ENCODE measurements at places on chromosomes 5 and 9. TPM values are rescaled to one million over a fixed set of nuclear protein-coding genes. Genes with fewer than 3 reads are reported as not detected.
A peak's percentile ranks its signal among the peaks of the same experiment; 100 is the strongest.

- DNase-seq = no peak
These were observed 776 bp upstream of the RANBP17 start for GRCh38 chr5:170860818-170861666.

DNA sequence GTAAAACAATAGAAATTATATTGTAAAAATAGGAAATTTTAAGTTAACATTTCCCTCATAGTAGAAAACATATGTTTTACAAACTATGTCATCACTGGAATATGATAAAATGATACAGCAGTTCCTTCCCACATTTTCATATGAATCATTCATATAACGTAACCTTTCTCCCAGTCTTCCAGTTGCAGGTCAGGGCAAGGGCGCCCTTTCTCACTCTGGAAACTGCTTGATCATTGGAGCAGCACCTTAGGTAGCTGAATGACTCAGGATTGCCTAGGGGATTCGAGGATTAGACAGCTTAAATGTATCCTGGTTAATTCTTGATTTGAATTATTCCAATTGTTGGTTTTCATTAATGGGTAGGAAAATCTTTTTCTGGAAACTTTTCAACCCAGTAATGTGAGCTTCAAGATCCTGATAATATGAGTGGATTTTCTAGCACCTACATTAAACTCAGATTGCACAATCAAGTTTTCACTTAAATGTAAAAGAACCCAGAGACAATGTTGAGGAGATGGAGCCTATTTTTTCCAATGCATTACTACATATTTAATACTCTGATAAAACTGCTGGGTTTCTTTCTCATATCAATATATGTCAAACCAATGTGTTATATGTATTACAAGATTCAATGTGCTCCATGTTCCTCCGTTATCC is 32.6 kb upstream of the ANXA1 start:
- DNase-seq = peak; percentile 29

DNA sequence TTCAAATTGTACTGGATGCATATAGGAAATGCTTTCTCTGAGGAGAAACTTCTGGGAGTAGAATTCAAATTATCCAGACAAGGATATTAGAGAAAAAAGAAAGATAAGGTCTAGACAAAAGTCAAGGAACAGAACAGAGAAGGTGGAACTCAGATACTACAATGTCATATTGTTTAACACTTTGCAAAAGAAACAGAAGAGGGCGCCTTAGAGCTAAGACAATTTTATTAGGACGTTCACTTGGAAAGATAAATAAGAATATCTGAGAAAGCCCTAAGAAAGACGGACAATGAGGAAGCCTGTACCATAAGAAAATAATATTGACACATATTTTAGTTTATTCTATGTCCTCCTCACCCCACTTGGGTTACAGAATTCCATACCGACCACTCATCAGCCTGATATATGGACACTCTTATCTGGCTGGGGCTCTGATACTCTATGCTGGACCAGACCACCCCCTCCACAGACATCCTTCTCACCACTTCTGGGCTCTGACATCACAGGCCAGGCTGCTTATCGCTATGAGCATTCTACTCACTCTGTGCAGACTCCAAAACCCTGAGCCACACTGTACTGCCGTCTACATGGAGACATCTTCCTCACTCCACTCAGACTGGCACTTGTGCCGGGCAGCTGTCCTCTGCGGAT is 9.1 kb upstream of the AK3 start:
- peak; percentile 65 for DNase-seq

GRCh38 chr5:132266836-132267160 is 9.3 kb downstream of the PDLIM4 start:
- no peak for DNase-seq

GRCh38 chr9:121989010-121989409 is 104.1 kb downstream of the TTLL11 start:
- no peak for DNase-seq

DNA sequence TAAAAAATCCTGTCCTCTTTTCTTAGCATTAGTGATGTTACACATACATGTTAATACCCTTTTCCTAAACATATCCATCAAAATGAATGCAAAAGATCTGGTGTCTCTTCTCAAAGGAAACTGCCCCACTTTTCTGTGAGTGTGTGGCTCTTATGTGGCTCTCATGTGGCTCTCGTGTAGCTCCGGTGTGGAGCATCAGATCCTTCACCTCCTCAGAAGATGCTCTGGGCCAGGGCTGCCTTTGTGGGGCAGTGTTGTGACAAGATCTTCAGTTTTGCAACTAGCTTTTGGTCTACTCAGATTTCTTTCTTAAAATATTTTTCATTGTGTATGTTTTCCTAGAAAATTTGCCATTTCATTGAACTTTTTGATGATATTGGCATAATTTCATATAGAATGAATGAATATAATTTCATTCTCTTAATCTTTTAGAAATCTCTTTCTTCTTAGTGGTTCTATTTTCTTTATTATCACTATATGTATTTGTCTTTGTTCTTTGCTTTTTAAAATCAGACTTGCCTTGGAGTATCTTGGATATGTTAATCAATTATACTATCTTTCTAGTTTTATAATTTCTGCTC is 19.4 kb downstream of the GARNL3 start:
- peak; percentile 55 for DNase-seq

- no peak for DNase-seq
These were observed 4.0 kb upstream of the CLPTM1L start for GRCh38 chr5:1348986-1349245.

GRCh38 chr9:73995836-73996235 is 501.3 kb upstream of the RORB start:
- DNase-seq = no peak

DNA sequence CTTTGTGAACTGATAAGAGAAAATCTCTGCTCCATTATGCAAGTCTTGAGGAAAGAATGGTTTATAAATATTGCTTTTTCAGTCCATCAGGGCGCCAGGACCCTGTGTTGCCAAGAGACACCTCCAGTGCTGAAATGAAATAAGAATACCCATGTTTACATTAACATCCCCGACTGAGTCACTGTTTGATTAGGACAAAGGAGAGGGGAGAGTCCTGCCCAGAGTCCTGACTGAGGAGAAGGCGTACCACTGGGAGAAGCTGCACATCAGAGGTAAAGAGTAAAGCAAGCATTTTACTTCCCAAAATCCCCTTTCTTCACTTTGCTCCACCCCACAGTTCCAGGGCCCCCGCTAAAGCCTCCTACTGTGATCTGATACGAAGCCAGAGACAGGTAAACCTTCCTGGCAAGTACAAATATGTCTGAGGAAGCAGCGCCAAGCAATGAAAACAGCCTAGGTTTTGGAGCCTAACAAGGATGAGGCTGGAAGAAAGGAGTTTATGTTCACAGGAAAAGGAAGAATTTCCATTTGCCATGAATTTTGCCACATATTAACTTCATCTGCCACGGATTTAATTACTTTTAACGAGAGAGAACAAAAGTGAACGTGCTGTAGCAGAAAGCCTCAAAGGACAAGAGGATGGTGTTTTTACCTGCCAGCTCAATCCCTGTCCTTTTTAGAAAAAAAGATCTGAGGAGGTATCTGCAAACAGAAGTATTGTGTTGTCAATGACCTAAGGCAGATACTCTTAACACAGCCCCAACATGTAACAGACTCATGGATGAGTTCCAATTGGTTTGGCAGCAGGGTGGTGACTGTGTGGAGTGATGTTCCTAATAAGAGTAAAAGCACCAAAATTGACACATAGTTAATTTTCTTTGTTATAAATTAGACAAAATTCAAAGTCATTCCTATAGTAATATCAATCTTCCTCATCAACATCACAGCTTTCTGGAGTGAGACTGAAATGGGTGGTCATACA is 209.4 kb upstream of the TLE4 start:
- DNase-seq = no peak

DNA sequence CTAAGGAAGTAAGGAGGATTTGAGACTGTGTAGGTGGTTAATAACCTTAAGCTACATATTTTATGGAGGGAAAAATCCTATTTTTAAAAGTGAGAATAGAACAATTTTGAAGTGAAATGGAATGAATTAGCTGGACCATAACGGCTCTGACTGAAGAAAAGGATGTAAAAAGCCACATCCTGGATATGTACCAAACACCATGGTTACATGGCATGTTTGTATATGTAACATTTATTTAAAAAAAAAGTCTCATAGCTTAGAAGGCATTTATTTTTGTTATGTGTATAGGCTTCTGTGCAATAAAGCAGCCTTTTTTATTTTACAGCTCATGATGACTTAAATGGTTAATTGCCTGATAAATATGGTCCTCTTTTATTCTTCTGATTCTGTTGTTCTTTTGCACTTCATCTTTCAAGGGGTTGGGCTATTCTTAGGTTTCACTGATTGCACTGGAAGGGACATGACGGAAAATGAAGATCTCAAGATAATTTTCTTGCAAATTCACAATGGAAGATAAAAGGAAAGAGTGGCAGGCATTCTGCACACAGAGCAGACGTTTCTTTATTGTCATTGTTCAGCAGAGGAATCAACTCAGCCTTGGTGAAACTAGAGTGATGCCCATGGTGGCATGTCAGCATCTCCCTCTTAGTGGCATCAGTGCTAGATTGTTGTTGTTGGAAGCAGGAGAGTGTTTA is 63.1 kb downstream of the DOCK8 start:
- DNase-seq = no peak

GRCh38 chr5:147539053-147539452 is 29.2 kb upstream of the DPYSL3 start:
- DNase-seq = peak; percentile 59

GRCh38 chr5:73434461-73434860 is 14.1 kb downstream of the FOXD1 start:
- no peak for DNase-seq

- peak; percentile 65 for DNase-seq
These were observed 161.0 kb upstream of the ZNF618 start for GRCh38 chr9:113715086-113715485.

DNA sequence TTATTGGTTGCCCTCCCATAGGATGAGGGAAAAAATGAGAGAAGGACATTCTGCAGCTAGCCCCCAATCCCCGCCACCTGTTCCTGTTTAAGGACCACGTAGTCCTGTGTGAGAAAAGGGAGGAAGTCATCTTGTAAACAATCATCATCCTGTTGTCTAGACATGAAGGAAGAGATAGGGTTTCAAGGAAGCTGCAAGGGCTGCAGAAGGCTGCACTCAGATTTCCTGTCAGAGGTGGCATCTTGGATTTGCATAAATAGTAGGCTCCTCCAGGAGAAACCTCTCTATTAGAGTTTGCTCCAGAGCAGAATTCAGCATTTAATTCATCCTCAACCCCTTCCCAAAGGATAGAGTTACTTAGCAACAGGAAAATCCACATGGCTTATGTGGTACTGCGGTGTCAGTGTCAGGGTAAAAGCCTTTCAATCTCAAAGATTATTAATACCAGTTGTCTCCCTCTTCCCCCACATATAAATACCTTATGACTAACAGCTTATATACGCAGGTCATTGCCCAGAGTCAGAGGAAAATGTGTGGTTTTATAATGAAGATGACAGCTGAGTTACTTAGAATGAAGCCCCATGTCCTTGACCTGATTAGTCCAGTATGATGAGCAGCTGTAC is 4.6 kb upstream of the DNAJC18 start:
- peak; percentile 94 for DNase-seq

GRCh38 chr5:22908129-22908528 is 55.0 kb upstream of the CDH12 start:
- no peak for DNase-seq

DNA sequence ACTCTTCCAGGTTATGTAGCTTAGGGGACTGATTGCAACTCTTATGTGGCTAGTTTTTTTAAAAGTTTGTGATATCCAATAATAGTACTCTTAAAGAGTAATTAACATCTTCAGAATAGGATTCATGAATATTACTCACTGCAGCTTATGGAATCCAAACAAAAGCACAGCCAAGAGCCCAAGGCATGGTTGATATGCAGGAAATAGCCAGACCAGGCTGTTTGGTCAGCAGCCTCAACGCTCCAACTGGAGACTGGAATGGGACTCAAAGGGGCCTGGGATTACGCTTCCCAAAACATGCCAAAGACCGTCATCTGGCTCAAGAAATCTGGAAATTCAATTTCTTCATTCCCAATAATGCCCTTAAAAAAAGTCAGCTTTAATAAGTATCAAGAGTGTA is 268.6 kb downstream of the SEC61B start:
- no peak for DNase-seq

The OBP2B gene
- not detected for total RNA-seq
